K562 (cell line): ENCODE measurements at places on chromosomes 4 and X. TPM values are rescaled to one million over a fixed set of nuclear protein-coding genes. Genes with fewer than 3 reads are reported as not detected.

Gene PLAC8
- polyA plus RNA-seq, result 0.05 TPM in 1 of 2 replicates, not detected in the other

Gene GUCY1B1
- polyA plus RNA-seq, result not detected in 2 replicates

Gene GAGE2A
- polyA plus RNA-seq, result 2.7 and 6.0 TPM in 2 replicates

Gene PF4V1
- not detected in 2 replicates for polyA plus RNA-seq

Gene TMEM31
- not detected in 2 replicates for polyA plus RNA-seq

Gene ABLIM2
- polyA plus RNA-seq, result not detected in 2 replicates

Gene SYTL5
- 0.03 and 0.13 TPM in 2 replicates for polyA plus RNA-seq

Gene FHIP1A
- polyA plus RNA-seq, result 0.01 TPM in 1 of 2 replicates, not detected in the other
